ENCODE measurements at places on chromosomes 2 and 18.

DNA sequence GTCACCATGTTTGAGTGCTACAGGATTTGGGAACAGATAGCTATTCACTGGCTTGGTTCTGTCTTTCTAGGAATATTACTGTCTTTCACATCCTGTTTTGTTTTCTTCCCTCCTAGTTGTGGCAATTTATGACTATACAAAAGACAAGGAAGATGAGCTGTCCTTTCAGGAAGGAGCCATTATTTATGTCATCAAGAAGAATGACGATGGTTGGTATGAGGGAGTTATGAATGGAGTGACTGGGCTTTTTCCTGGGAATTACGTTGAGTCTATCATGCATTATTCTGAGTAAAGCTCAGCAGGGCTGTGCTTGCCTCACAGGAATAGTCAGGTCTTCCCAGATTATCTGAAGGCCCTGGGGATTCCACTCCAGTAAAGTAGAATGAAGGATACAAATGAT lies 98.9 kb downstream of the ABI2 start:
- peak; percentile 27 for DNase-seq

DNA sequence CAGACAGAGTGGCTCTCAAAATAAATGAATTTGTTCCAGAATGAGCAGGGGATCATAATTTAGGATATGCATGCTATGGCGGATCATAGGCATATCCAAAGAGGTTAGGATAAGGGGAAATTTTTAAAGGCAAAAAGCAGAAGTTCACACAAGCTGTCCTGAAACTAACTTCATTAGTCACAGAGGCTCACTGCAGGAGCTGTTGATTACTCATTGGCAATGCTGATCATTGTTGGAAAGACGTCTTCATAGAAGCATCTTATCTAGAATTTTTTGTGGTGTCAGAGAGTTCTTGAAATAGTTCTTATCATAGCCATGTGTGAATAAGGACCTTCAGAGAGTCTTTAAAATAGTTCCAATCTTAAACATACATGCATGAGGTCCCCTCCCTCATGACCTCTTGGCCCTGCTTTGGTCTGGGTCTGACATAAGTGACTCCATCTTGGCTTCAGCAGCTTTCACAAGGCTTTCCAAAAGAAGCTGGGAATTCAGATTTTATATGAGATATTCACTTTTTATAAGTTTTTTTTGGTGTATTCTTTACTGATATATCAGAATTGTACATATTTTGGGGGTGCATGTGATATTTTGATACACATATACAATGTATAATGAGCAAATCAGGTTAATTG lies 7.5 kb upstream of the CCDC195 start:
- DNase-seq, result no peak

GRCh38 chr18:47283476-47283875 lies 32.0 kb upstream of the SKOR2 start:
- no peak for DNase-seq

DNA sequence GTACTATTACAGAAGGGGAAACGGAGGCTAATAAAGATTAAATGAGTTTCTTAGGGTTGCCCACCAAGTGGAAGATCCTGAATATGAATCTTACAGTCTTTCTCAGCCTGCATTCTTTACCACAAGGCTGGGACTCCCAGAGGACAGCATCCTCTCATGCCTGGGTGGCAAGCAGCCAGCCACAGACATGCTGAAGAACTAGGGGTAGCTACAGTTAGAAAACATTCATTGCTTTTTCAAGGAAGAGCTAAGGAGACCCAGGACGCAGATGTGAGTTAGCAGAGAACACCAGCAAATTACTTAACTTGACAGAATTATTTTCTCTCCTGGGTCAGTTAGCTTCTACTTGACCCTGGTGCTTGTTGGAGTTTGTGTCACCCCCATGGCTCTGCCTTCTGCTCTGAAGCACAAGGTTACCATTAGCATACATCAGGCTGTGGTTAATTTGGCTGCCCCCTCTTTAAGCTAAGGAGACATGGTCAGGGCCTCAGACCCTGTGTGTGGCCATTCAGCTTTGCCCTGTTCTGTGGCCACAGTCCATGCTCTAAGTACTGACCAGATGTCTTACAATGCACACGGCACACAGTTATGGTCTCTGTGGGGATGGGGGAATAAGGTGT lies 132.3 kb upstream of the TNP1 start:
- no peak for DNase-seq

- no peak for DNase-seq
Observed at GRCh38 chr18:58224425-58224750, 180.4 kb downstream of the NEDD4L start.

DNA sequence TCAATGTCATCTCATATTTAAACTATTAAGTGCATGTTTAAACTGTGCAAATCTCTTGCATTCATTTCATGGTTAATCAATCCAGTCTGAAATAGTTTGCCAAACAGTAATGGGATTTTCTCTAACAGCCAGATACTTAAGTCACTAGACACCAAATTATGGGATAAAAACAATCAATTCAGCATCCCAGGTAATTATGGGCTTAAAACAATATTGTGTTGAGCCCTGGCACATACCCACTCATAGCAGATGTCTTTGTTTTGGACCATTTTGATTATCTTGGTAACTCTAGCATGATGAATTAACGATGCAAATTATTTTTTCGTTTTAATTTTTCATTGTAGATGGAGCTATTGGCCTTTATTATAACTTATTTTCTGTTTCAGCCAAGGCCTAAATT lies 118.5 kb upstream of the CD302 start:
- DNase-seq, result no peak

GRCh38 chr2:197309691-197310231 lies 819 bp downstream of the ANKRD44 start:
- DNase-seq, result no peak

GRCh38 chr2:6812857-6813530 lies 52.7 kb downstream of the CMPK2 start:
- no peak for DNase-seq

GRCh38 chr2:211454679-211455078 lies 898.3 kb downstream of the CPS1 start:
- DNase-seq, result no peak

- DNase-seq, result no peak
Observed at GRCh38 chr2:24020244-24020643, 10.4 kb downstream of the MFSD2B start.

DNA sequence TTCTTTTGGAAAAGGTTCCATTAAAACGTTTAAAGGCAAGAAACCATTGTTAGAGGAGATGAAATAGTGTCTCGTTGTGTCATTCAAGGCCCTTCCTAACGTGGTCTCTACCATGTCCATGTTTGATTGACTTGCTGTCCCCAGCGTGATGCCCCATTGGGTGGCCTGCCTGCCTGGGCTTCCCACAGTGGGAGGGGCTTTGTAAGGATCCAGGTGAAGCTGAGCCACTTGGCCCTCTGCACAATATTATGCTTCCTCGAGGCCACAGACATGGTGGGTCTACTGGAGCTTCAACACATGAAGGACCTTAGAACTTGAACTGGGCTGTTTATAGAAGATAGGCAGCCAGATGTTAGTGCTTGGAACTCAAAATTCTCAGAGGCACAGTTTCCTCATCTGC lies 235.3 kb downstream of the FHOD3 start:
- DNase-seq, result no peak

DNA sequence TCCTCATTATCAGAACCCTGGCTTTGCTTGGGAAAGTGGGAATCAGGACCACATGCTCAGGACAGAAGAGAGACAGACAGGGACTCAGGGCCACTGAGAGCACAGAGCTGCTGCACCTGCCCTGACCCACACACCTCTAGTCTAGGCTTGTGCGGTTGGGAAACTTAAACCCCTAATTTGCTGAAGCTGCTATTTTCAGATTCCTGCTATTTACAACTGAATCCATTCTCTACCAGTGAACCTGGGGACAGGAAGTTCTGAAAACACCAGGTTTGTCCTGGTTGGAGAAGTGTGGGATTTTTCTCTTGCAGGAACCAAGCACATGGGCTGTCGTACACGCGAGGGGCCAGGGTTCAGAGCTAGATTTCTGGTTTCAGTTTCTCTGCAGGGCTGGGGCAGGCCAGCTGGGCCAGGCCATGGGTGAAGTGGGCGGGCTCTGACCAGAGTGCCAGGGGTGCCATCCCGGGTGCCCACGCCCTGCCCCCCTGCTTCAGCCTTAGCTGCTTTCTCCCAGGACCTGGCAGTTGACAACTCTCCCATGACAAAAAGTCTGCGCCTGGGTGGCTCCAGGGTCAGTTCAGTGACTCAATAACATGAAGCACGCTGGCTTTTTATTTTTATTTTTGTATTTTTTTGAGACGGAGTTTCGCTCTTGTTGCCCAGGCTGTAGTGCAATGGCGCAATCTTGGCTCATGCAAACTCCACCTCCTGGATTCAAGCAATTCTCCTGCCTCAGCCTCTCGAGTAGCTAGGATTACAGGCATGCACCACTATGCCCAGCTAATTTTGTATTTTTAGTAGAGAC lies 51.3 kb upstream of the SLC1A4 start:
- peak; percentile 34 for DNase-seq

DNA sequence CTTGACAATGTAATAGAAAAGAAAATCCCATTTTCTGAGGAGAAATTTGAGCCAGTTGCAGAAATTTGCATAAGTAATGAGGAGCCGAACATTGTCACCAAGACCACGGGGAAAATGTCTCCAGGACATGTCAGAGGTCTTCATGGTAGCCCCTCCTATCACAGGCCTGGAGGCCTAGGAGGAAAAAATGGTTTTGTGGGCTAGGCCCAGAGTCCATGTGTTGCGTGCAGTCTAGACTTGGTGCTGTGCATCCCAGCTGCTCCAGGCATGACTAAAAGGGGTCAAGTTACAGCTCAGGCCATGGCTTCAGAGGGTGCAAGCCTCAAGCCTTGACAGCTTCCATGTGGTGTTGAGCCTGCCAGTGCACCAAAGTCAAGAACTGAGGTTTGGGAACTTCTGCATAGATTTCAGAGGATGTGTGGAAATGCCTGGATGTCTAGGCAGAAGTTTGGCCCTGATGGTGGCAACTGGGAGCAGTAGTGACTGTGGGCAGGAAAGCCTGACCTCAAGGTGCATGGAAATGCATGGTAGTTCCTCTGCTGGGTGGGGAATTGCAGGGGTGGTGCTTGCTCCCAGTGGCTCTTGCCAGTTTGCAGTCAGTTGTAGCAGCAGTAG lies 41.9 kb upstream of the CCDC195 start:
- DNase-seq, result no peak

DNA sequence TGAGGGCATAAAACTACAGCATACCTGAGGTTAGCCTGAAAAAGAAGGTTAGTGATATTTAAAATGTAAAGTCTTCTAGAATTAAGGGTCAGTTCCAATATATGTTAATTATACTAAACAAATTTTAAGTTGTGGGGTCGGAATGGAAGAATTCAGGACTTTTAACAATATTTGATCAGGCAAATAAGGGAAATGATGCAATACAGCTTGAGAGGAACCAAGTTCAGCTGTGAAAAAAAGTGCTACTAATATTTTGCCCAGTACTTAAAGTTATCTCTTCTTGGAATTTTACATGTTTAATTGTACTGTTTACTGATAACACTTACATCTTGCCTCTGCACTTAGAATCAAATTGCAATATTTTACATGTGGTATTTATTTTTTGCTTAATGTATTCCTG lies 345.5 kb upstream of the CWC22 start:
- DNase-seq, result no peak

DNA sequence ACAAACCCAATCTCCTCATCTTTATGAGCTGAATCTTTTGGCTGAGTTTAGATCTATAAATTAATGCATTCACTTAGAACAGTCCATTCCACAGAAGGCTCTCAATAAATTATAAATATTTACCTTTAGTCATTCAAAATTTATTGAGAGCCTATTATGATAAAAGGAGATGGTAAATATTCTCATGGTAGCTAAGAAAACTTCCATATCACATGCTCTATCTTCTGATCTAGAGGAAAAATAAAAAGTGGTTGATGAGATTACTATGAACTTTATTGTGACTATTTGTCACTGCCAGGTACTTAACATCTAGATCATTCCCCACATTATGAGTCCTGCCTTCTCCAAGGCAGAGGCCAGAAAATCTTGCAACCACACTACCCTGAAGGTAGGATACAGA lies 62.4 kb downstream of the L3MBTL4 start:
- DNase-seq, result no peak

- DNase-seq, result no peak
Observed at GRCh38 chr2:143468341-143468888, 339.2 kb downstream of the ARHGAP15 start.

- no peak for DNase-seq
Observed at GRCh38 chr2:30239986-30240752, 8.8 kb downstream of the LBH start.

Measured in fibroblast of gingiva (primary cell).